ENCODE measurements at places on chromosomes 6 and 20. TPM values are rescaled to one million over a fixed set of nuclear protein-coding genes. Genes with fewer than 3 reads are reported as not detected.

The BMP2 gene
- 42.8 TPM for total RNA-seq

The PACRG gene
- not detected for total RNA-seq

The FAM217A gene
- not detected for total RNA-seq

The FUT9 gene
- total RNA-seq = 0.29 TPM

DNA sequence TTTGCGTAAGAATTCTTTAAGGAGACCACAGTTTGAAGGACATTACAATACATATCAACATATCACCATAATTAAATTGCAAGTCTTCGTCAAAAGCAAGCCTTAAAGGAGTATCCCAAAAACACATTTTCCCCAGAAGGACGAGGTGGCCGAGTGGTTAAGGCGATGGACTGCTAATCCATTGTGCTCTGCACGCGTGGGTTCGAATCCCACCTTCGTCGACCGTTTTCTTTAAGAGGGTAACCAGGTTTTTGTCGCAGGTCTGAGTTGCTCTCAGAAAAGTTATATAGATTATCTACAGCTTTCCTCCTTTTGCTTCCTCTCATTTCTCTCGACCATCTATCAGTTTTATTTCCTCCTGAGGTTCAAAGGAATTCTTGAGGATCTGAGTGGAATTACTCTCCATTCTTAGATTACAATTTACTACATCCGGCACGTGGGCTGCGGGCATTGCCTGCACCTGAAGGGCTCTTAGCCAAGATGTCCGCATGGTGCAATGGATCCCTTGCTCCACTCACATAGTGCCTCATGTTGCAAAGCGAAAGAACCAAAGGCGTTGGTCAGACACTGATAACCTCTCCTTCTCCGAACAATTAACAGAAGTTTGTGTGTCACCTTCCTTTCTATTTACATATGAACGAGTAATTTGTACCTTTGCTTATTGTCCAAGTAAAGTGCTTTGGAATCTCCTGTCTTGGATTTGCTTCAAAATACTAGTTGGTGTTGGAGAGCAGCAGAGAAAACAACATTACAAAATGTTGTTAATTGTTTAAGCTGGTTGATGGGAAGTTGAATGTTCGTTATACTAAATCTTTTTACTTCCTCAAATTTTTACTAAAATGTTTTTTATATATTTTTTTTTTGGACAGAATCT lies 14.0 kb downstream of the POM121L2 start:
- no peak for DNase-seq

DNA sequence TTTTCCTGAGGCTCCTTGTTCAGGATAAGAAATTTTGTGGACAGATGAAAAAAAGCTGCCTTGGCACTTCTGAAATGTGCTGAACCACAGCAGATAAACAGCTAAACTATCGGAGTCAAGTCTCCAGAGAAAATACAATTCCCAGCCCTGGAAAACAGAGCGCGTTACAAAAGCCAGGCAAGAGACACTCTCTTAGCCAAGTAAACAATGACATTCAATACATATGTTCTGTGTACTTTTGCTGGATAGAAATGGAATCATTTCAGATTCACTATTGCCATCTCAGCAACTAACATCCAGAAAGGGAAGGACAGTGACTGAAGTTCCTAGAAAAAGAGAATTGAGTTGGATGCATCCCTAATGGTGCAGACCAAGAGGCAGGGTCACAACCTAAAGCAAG lies 196.8 kb upstream of the NRSN1 start:
- no peak for DNase-seq

GRCh38 chr6:43935921-43936439 lies 166.0 kb downstream of the VEGFA start:
- DNase-seq = no peak

GRCh38 chr6:138545621-138545980 lies 46.3 kb upstream of the NHSL1 start:
- no peak for DNase-seq

- DNase-seq = no peak
These were observed 718.3 kb downstream of the KIF16B start for GRCh38 chr20:15854911-15855310.

GRCh38 chr6:149234051-149234962 lies 83.2 kb upstream of the TAB2 start:
- no peak for DNase-seq

- DNase-seq = no peak
These were observed 66.6 kb downstream of the CDKAL1 start for GRCh38 chr6:20600831-20601230.

DNA sequence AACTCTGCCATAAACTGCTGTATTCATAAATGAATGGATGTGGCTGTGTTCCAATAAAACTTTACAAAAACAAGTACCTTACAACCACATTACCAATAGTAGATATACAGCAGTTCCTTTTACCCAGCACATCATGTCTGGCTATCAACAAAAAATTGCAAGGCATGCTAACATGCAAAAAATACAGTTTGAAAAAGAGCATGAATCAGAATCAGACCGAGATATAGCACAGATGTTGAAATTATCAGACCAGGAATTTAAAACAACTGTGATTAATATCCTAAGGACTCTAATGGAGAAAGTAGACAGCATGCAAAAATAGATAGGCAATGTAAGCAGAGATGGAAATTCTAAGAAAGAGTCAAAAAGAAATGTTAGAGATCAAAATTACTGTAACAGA lies 8.4 kb upstream of the NUS1 start:
- DNase-seq = no peak
